RWPE1 (cell line): ENCODE measurements at places on chromosomes 1 and 21.

DNA sequence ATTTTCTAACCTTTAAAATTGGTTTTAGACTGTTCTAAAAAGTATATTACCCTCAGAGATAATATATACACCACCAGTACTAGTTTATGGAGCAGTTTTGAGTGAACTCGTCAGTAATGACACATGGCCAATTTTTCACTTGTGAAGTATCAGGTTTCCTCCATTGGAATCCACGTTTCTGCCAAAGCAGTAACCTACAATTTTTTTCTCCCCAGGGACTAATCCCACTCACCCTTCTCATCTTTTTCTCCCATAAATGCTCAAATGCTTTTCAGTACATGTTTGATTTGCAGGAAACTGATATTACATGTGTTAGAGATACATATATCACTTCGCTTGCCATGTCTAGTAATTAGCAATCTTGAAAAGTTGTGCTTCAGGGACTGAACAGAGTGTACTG, 94.1 kb downstream of the COL24A1 start:
- no peak for DNase-seq

DNA sequence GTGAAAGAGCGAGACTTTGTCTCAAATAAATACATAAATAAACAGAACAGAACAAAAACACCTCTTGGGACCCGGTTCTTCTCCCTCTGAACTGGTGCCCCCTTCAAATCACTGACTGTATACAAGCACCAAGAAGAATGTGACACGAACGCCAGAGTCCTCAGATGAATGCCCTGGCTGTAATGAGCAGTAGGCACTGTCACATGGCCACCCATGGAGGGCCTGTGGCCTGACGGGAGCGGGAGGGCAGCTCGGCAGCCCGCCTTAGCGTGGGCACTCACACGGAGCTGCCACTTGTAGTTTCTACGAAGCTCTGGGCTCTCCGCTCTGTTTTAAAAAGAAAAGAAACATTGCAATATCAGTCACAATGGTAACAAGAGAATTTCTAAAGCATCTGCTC, 146.0 kb downstream of the PEX14 start:
- no peak for DNase-seq

DNA sequence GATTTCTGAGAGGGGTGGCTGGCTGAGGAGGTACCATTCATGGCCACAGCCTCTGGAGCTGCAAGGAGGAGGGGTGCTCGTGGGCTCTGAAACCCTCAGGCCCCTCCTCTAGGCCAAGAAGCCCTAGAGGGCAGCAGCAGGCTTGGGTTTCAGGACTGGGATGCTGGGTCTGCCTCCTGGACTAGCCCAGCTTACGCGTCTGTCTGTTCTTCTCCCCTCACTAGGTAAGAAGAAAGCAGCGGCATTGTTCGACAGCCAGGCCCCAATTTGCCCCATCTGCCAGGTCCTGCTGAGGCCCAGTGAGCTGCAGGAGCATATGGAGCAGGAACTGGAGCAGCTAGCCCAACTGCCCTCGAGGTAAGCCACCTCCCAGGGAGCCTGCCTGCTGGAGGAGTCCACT, 60.3 kb downstream of the TMEM53 start:
- no peak for DNase-seq

GRCh38 chr1:212783976-212784375, 7.6 kb downstream of the NSL1 start:
- DNase-seq, result no peak

DNA sequence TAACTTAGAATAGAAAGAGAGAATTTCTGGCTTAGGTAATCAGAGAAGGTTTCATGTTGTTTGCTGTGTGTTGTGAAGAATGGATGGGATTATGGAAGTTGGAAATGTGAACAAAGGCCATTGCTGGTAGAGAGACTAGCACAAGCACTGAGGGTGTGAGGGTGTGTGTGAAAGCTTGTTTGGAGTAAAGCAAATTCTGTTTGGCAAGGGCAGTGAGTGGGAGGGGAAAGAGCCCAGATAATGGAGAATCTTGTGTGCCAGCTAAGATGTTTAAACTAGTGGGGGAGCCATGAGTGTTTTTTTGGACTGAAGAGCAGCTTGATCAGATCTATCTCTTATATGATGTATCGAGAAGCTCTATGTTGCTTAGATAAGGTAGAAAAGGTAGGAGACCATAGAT, 107.1 kb downstream of the DISP1 start:
- no peak for DNase-seq

DNA sequence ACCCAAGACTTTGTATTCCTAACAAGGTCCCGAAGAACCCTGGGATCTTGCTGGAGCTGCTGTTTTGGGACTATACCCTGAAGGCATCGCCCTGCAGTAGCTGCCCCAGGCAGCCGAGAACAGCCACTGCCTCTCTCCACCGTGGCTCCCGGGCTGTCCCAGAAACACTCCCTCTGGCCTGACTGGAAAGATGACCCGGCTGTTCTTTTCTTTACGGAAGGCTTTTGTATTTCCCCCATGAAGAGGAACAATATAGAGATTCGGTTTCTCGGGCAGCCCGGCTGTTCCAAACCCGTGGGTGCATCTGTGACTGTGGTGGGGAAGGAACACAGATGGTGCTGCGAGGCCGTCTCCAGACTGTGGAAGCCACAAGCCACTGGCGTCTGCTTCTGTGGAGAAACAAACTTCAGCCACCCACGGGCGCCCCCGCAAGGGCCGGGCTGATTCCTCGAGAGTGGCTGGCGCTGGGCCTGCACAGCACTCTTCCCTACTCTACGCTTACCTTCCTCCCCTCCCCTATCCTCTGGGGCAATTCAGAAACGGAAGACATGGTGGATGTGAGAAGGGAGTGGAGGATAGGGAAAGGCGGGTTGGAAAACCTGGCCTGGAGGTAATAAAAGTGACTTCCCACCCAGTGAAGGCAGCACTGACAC, 33.7 kb upstream of the VASH2 start:
- DNase-seq, result no peak

GRCh38 chr1:98793136-98793535, 131.6 kb downstream of the SNX7 start:
- no peak for DNase-seq

DNA sequence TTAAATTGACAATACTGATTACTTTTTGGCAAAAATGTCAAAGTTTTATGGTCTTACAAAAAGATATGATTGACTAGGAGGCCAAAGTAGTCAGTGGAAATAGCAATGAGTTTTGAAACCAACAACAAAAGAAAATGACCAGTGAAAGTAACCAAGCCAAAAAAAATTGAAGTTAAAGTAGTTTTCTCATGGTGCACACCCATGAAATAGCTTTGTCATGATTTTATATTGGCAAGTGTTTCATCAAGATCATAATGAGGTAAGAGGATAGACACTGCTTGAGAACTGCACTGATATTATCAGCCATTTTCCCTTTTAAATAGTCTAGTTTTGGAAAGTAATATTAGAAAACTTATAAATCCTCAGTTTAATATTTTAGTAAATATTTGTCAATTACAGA, 206.2 kb upstream of the ADAMTS5 start:
- no peak for DNase-seq

DNA sequence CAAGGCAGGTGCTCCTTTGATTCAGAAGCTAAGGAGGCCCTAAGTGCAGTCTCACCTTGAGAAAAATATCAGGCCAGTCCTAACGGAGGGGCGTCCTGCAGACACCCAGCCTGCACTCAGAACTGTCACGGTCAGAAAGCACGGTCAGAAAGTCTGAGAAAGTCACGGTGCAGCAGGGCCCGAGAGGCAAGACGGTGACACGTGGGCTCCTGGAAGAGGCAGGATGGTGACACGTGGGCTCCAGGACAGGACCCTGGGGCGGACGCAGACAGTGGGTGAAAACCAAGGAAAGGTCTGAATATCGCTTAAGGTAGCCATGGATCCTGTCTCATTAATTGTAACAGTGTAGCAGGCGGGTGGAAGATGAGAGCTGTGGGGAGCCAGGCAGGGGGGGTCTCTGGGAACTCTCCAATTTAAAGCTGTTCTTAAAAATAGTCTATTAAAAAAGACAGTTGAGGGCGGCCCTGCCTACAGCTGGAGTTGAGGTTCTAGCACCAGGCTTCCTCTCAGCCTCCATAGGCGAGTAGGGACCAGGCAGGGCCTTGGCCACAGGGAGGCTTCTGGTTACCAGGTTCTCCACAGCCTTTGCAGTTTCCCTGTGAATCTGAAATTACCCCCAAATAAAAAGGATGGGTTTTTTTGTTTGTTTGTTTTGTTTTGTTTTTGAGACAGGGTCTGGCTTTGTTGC, 65.2 kb downstream of the FAAP20 start:
- no peak for DNase-seq

GRCh38 chr1:178344513-178345091, 152.2 kb downstream of the CLEC20A start:
- peak; percentile 50 for DNase-seq

GRCh38 chr1:17209430-17209829, 4.5 kb downstream of the PADI1 start:
- DNase-seq, result no peak

GRCh38 chr21:36260030-36260787, 59.8 kb upstream of the MORC3 start:
- peak; percentile 73 for DNase-seq

DNA sequence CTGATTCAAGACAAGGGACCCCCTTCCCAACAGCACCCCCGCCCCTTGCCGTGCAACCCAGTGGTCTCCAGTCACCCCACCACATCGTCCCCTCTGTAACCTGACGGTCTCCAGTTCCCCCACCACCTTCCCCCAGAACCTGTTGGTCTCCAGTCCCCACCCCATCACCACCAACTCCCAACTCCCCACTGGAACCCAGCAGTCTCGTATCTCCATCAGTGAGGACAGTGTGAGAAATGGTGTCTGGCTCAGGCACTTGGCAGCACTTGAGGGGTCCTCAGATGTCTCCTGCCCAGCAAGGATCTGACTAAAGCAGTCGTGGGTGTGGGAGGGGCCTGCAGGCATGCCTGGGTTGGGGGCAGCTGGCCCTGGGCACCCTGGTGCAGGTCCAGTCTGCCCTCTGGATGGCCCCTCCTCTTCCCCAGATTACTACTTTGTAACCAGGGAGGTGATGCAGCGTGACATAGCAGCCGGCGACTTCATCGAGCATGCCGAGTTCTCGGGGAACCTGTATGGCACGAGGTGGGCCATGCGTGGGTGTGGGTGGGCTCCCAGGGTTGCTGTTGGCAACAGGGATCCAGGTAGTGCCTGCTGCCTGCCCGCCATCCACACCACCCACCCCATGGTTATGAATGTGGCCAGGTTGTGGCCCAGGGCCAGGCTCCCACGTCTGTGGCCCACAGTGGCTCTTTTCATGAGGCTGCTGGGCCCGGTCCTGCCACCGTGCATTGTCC, 3.1 kb upstream of the GJC2 start:
- DNase-seq, result no peak

DNA sequence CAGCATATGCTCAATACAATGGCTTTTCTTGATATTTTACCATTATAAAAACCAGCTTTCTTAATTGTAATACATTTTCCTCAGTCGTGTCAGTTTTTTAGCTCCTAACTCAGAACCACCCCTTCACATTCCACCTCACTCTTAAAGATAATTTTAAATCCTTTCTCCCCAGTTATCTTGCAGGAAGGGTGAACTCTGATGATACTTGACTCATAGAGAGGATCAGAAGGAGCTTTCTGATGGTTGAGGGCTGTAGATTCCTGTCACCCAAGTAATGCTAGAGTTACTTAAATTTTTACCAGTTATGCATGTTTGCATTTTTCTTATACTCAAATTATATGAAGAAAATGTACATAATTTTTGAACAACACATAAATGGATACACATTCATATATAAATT, 233.7 kb downstream of the NCAM2 start:
- no peak for DNase-seq

DNA sequence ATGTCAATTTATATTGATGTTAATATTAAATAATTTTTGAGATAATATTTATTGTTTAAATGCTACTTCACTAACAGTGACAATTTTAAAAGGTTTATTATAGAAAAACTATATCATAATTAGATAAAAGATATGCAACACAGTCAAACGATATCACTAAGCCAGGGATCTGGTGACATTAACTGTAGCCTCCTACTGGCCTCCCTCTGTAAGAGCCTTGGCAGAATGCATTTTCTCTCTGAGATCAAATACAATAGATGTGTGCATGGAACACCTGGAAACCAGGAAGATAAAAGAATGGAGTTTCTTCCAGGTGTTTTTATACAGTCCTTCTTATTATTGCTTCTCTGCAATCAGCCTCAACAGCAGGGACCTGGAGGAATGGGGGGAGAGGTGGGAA, 1762.1 kb downstream of the BRINP3 start:
- no peak for DNase-seq

DNA sequence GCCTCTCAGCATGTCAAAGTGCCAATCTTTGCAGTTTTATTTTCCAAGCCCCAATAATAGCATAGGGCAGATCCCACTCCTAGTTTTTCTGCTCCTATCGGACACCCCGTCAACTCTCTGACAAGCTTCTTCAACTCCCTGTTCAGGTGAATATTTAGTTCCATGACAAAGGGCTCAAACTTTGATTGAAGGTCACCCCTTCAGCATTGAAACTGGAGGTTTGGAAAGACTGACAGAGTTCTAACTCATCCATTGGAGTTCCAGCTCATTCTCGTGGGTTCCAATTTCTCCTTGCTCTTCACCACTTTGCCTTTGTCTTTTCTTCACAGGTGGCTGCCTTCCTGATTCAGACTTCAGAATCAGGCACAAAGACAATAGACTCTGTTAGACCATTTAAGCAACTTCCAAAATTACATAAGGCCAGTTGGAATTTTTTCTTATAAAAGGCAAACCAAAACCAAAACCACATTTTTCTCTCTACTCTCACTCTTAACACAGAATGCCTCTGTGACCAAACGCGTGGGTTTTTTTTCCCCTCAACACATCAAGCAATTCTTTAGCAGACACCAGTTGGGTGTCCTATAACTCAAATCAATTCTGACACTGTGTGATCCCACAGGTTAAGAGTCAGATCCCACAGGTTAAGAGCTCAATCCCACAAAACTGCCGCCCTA, 169.3 kb upstream of the USP25 start:
- DNase-seq, result no peak

DNA sequence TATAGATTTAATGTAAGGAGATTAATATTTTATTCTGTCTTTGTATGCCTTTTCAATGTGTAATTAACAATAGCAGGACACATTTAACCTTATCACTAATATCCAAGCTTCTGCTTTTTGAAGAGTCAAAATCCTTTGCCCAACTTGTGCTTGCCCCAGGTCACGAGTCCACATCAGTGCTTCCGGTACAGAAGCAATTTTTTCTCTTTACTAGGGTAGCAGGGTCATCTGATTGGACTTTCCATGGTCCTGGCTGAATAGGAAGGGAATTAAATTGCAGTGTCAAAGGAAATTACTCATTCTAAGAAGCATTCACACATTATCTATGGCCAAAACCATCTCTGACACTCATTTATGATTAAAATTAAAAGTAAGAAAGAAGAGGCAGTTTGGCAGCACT, 460.5 kb upstream of the ADGRL2 start:
- no peak for DNase-seq

DNA sequence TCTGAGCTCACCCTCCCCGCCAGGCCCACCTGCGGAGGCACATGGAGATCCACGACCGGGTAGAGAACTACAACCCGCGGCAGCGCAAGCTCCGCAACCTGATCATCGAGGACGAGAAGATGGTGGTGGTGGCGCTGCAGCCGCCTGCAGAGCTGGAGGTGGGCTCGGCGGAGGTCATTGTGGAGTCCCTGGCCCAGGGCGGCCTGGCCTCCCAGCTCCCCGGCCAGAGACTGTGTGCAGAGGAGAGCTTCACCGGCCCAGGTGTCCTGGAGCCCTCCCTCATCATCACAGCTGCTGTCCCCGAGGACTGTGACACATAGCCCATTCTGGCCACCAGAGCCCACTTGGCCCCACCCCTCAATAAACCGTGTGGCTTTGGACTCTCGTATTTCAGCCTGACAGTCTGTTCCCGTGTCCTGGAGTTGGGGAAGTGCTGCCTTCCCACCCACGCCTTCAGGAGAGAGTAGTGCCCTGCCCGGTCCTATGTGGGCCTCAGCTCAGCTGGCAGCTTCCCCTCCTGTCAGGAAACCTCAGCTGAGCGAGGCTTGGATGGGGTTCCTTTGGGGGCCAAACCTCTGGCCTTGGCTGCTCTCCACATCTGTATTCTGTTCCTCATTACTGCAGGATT, 9.2 kb downstream of the ZBTB48 start:
- DNase-seq, result no peak
